RWPE1 (cell line): ENCODE measurements at places on chromosomes 7 and 10.

GRCh38 chr7:81074406-81074805, 155.6 kb upstream of the SEMA3C start:
- DNase-seq = no peak

DNA sequence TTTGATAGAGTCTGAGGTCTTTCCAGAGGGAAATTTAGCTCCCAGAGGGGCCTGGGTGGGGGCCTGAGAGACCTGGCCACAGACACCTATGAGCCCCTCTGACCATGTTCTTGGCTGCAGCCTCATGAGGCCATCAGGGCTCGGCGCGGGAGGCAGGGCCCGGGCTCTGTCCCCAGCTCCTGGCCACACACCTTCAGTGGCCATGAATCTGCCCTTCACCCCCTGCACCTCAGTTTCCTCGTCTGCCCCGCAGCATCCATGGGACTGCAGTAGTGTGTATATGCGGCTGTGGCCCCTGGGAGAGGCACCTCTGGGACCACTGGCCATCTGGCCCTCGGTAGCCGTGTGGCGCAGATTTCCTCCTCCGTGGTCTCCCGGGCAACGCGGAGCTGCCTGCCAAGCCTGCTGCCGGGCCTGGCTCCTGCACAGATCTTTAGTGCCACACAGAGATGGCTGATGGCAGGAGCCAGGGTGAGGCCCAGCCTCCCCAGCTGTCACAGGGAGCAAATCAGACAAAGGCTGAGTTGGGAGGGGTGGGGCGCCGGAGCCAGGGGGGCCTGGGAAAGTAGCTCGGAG, 23.6 kb upstream of the ADCYAP1R1 start:
- no peak for DNase-seq

DNA sequence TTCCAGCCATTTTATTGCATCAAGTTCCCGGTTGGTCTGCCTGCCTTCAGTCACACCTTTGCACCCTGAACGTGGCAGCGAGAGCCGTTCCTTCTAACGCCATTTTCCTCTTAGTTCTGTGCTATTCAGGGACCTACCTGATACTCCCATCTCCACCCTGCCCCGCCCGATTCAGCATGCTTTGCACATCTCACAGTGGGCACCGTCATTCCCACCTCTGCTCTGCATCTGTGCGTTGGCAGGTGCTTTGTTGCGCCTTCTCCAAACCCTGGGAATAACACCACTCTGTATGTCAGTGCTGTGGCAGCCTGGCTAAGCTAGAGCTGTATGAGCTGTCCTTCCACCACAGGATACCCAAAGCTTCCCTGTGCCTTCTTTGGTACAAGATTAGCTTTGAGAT, 96.8 kb downstream of the ACTR3B start:
- DNase-seq = no peak

- no peak for DNase-seq
Measured at GRCh38 chr10:129962872-129963640, 1.0 kb downstream of the EBF3 start.

DNA sequence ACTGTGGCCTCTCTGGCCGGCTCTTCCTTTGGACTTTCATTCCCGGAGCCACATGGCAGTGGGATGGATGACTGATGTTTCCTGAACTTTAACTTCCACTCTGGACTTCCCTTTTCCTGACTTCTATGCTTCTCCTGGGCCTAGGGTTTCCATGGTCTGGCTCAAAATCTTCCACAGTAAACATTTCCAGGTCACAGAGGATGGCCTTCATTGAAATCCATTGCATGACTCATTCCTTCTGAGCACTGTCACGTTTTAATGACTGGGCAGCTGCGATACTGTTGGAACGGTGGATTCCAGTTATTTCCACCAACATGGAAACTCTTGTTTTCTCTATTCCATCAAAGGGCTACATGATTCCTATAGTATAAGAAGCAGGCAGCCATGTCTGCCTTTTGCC, 24.4 kb upstream of the ZNF273 start:
- no peak for DNase-seq
